ENCODE measurements at places on chromosomes 7 and 10.

DNA sequence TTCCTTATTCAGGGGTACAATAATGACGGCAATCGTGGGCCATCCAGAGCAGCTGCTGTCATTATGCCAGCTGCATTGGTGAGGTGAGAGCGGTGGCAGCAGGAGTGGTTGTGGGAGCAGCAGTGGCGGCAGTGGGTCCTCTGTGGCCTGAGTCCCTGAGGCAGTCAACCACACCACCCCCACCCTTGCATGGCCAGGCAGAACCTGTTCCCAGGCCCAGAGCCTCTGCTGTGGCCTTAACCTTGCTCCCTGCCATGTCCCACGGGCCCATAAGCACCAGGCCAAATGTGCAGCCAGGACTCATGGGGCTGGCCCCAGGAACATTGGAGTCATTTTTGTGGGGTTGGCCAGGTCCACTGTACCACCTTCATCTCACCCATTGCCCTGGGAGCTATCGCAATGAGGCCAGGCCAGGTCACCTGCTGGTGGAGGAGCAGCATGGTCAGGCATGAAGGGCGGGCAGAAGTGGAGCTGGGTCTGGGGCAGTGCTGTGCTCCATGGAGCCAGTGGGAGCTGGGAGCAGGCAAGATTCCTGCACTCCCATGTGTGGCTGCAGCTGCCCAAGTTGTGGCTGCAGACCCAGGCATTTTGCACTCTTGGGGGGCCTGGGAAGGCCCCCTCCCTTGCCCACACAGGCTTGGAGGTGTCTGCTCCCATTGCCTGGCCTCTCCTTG is 213.5 kb downstream of the GPR158 start:
- DNase-seq = no peak

- DNase-seq = no peak
Measured at GRCh38 chr7:52799817-52800216, 235.6 kb upstream of the POM121L12 start.

DNA sequence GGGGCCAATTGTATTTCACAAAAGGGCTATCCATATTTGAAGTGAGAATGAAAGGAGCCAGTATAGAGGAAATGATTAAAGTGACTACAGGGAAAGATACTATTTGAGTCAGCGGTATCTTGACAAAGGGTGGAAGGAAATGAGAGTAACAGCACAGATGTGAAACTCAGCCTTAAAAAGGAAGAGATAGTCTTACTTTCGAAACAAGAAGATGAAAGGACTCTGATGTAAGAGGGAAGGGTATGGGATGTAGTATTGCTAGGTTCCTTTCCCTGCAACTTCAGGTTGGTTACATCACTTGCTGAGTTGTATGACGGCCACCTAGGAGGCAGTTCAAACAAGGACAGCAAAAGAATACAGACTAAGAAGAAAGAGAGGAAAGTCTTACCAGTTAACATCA is 13.7 kb downstream of the CISD1 start:
- no peak for DNase-seq

- no peak for DNase-seq
Measured at GRCh38 chr7:19815546-19815945, 42.1 kb upstream of the TMEM196 start.

- DNase-seq = no peak
Measured at GRCh38 chr7:150968056-150968733, 9.9 kb downstream of the KCNH2 start.

- no peak for DNase-seq
Measured at GRCh38 chr10:48251525-48252353, 22.8 kb downstream of the FRMPD2 start.

GRCh38 chr7:71384094-71384493 is 252.2 kb downstream of the GALNT17 start:
- DNase-seq = no peak

- DNase-seq = no peak
Measured at GRCh38 chr7:27944643-27945042, 204.7 kb downstream of the TAX1BP1 start.

DNA sequence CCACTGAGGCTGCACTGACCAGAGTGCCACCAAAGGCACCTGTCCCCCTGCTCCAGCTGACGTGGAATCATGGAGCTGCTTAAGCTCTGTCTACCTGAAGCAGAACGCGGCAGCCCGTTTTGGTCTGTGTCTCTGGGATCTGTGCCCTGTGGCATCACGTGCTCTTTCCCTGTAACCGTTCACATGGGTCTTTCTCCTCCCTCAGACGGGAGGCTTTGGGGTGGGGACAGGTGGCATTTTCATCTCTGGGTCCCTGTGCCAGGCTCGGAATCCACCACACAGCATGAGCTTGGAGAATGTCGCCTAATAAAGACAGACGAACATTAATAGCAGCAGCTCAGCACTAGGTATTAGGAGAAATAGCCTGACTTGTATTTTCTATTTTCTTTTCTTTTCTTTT is 1.6 kb upstream of the ADAP1 start:
- no peak for DNase-seq
